ENCODE measurements at places on chromosomes 11 and 22.

- DNase-seq = no peak
These were observed 678.6 kb upstream of the ANO5 start for GRCh38 chr11:21514316-21514715.

DNA sequence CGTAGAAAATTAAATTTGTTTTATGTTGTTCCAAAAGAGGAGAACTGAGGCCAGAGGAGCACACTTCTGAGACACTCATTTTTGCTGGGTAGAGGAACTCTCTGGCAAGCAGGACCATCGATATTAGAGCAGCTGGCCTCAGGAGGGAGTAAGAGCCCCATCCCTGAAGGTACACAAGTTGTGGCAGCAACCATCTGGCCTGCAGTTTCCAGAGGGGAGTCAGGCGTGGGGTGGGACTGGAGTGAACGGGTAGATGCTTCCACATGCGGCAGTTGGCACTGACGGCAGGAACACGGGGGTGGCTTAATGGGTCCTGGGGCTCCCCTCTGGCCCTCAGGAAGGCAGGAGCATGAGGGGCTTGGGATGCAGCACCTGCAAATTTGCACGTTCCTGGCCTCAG lies 13.2 kb upstream of the SSTR3 start:
- DNase-seq = no peak

GRCh38 chr22:17046566-17047348 lies 38.0 kb upstream of the IL17RA start:
- DNase-seq = no peak

DNA sequence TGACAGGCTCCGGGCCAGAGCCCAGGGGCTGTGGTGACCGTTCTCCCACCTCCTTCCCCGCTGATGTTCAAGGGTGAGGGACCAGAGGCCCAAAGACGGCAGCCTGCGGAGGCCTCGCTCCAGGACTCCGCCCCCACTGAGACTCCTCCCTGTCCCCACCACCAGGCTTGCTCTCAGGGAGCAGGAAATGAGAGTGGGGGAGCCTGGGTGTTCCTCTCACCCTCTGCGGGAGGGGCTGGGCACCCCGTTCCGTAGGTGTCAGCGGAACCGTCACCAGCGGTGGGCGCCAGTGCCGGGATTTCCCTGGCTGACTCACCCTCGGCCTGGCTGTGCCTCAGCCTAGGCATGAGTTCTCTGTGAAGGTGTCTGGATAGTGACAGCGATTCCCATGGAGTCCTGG lies 15.7 kb downstream of the DAGLA start:
- peak; percentile 84 for DNase-seq

GRCh38 chr11:101721270-101721669 lies 137.5 kb upstream of the TRPC6 start:
- DNase-seq = no peak

DNA sequence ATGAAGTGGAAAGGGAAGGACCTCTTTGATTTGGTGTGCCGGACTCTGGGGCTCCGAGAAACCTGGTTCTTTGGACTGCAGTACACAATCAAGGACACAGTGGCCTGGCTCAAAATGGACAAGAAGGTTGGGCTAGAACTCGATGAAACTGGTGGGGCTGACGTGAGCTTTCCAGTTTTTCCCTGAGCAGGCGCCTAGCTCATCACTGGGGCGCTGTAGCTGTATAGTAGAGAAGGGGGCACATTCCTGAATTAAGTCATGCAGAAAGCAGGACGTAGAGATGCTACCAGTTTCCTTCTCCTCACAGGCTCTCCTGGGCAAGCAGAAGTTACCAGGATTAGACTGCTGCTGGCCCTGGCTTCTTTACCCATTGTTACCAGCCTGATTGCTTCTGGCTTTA lies 33.3 kb downstream of the NF2 start:
- DNase-seq = no peak

- DNase-seq = no peak
These were observed 4.5 kb downstream of the QSER1 start for GRCh38 chr11:32897103-32897502.

GRCh38 chr11:130429983-130430382 lies 1.6 kb upstream of the ADAMTS8 start:
- no peak for DNase-seq

GRCh38 chr11:122804161-122804560 lies 34.1 kb upstream of the CRTAM start:
- DNase-seq = no peak

GRCh38 chr11:95305705-95306104 lies 74.7 kb upstream of the SESN3 start:
- no peak for DNase-seq

- no peak for DNase-seq
These were observed 38.6 kb downstream of the KCNQ1 start for GRCh38 chr11:2483426-2483825.

DNA sequence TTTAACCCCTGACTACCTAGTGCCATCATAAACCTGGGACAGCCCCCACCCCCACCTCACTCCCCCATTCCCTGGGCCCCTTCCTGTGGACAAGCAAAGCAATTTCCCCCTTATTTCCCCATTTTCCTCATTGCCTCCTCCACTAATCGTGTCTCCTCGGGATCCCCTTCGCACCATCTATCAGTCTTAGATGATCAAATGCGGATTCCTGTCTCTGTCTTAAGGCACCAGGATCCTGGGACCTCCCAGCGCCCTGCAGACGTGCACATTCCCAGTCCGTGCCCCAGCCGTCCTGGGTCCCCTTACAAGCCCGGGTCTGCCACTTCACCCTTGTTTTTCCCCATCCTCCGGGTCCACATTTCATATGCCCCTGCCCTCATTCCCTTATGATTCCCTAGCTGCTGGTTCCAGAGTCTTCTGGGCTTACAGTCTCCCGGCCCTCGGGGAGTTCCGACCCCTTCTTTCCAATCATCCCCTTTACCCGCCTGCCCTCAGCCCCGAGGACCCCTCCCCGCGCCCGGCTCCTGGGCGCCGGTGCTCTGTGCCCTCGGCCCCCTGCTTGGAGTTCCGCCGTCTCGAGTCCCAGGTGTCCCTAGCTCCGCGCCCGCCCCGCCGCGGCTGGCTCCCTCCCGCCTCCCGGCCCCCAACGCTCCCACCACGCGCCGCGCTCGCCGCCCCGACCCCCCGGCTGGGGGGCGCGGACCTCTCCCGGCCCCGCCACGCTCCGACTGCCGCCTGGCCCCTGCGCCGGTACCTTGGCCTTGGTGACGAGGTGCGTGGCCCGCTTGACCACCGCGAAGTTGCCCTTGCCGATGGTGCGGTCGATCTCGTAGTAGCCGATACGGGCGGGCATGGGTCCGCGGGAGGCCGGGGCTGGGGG lies 599 bp downstream of the SIK3 start:
- DNase-seq = no peak

- DNase-seq = no peak
These were observed 29.4 kb downstream of the IL18 start for GRCh38 chr11:112134473-112134872.

DNA sequence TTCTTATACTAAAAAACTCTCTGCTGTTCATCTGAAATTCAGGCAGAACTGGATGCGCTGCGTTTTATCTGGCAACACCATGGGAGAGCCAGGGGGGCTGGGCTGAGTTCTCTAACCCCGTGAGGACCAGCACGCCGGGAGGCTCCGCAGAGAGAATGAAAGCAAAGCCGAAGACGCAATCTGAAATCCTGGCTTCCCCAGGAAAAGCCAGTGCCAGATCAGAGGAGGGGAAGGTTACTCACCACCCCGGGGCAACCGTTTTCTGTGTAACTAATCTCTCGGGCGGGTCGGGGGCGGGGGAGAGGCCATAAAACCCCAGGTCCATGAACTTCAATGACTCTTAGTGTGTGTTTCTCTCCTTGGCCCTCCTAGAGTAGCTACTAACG lies 99.4 kb downstream of the SHANK2 start:
- no peak for DNase-seq

- no peak for DNase-seq
These were observed 7.6 kb downstream of the SLC39A13 start for GRCh38 chr11:47415949-47416472.

DNA sequence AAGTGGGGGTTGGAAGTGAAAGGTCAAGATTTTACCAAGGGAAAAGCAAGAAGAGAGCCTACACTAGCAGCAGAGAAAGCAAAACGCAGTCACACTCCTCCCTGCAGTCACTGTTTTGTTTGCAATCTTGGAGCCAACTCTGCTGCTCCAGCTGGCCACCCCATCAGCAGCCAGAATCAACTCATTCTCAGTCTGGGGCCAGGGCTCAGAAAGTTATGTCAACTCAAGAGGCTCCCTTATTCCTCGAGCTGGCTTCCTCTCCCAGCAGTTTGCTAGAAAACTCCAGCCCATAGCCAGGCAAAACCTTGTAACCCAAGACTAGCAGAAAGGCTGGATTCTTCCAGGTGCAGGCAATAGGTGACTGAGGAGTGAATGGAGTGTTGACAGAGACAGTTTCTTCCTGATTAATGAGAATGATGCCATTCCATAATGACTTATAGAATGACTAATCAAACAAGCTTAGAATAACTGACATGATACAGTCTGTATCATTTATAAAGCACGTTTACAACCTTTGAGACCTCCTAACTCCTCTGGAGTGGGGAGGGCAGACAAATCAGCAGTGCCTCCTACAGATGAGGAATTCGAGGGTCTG lies 53.4 kb downstream of the P4HA3 start:
- no peak for DNase-seq

Data from stimulated activated CD4-positive, alpha-beta T cell treated with anti-CD3 and anti-CD28 coated beads, Interleukin-1b, Interleukin-23, amount 100 ng/mL, for 1 hour (primary cell).